ENCODE measurements at places on chromosomes 5 and 9.
A peak's percentile ranks its signal among the peaks of the same experiment; 100 is the strongest.

GRCh38 chr5:149778303-149779123 is 48.4 kb downstream of the PPARGC1B start:
- DNase-seq, result no peak

- DNase-seq, result no peak
These were observed 11.7 kb upstream of the F2R start for GRCh38 chr5:76704131-76704663.

DNA sequence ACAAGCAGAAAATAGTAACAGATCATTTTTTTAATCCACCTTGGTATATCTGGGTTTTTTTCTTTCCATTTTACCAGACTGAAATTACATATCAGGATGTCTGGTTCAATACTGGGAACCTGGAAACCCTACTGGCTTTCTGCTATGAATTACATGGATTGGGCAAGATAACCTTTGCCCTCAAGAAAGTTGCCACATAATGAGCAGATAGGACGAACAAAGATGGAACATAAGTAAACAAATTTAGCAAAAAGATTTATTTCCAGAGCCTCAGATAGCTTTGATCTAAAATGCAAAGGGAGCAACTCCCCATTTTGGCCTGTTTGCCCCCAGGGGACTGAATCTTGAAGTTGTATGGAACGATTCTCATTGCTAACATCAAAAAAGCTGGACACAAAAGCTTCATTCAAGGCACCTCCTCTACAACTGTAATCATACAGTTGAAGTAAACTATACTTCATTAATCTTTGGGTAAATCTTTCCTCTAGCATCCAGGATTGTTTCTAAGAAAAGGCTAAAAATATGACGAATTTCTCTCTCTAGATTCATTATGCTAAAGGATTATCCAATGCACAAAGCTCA is 131.6 kb upstream of the PTGER4 start:
- DNase-seq, result no peak

DNA sequence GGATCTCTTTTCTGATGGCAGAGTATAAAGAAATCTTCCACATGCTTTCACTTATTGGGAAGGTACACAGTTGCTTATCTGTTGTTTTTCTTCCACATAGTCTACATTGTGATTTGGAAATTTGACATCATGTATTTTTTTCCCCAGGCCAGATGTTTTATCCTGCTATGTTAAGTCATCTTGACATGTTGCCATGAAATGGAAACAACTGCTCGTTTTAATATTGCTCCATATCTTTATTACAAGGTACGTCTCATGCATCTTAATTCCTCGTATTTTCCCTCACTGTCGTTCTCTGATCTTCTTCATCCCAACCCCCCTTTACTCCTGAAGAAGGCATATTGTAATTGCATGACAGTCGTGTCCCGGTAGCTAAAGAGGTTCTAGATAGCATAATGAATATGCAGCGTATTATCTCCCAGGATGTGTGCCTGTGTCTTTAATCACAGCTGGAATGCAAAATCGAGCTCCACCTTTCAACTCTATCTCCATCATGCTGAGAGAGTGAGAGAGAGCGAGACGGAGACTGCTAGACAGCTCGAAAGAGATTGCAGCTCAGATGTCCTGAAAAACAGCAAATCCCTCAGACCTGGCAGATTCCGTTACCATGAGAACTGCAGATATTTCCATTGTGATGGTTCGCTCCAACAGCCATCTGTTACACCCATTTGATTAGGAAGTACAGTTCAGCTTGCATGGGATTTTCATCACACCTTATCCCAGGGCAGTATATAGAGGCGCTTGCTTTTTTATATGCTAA is 281.7 kb downstream of the TMEM38B start:
- no peak for DNase-seq

DNA sequence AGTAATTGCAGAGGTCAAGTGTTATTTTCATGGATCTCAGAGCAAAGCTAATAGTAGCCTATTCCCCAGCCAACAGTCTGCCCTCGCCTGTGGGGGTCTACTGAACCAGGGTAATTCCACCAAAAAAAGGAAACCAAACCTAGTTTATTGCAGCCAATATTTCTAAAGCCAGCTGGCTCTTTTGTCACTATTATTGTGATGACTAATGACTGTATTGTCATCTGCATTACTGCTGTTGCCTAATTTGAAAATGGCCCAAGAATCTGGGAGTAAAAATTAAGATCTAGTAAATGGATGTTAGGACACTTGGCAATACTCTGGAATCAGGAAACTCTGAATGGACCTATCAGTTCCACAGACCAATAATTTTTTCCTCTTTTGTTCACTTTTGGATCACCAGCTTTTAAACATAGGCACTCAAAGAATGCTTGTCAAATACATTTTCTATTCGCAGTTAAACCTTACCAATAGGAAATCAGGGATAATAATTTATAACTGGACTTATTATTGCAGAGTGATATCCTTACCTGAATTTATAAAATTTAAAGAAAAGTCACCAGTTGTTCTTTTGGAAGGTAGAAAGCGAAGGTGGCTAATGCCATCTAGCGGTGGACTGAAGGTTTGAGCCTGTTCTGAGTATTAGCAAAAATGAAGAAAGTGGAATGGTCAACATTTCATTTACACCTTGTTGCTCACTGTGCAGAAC is 69.2 kb downstream of the SYK start:
- DNase-seq, result peak; percentile 23
